SIG-M5 (cell line): ENCODE measurements at places on chromosomes 13 and 19.

- DNase-seq: no peak
These were observed 38.8 kb downstream of the MYO9B start for GRCh38 chr19:17114414-17114831.

DNA sequence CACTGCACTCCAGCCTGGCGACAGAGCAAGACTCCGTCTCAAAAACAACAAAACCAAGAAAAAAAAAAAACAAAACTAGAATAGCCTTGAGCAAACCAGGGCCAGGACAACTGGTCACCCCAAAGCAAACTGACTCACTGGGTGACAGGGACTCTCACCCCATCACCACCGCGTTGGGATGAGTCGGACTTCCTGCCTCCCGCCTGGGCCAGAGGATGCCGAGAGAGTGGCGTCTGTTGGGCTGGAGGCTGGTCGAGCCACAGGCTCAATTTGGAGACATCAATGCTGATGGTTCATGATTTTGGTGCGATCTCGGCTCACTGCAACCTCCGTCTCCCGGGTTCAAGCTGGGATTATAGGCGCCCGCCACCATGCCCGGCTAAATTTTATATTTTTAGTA is 11.6 kb downstream of the TMPRSS9 start:
- no peak for DNase-seq

- no peak for DNase-seq
These were observed 6.6 kb downstream of the STARD13 start for GRCh38 chr13:33278913-33279312.

- no peak for DNase-seq
These were observed 5.6 kb upstream of the EEF1AKMT1 start for GRCh38 chr13:20779405-20779804.

DNA sequence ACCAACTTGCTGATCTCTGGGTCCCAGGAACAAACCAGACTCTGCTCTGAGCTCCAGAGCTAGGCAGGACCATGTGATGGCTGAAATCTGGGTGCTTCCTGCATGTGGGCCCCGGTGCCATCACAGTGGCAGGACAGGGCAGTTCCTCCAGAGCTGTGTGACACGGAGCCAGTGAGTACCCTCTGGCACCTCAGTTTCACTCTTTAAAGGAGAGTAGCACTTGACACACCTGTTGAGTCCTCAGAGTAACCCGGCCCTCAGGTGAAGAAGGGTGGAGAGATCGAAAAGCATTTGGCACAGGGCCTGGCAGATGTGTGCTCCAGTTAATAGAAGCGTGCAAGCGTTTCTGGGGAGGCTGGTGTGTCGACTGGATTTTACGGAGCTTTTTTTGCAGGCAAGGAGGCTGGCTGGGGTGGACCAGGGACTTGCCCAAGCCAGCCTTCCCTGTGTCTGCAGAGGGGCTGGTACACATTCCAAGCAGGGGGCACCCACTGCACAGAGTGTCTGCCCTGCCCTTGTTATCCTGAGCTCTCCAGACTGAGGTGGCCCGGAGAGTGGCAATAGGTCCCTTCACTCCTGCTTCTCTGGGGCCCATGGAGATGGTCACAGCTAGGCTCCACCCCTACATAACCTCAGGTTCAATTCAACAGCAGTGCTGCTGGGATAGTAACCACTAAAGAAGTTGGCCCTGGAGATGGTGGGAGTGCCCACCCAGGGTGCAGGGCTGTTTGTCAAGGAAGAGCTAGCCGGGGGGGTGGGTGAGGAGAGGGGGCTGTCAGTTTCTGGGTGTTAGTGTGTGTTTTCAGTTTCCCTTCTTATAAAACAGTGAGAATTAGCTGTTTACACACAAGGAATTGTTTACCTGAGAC is 8.3 kb downstream of the RPS19 start:
- DNase-seq: no peak

- DNase-seq: no peak
These were observed 138.6 kb upstream of the GPR12 start for GRCh38 chr13:26899202-26899601.

DNA sequence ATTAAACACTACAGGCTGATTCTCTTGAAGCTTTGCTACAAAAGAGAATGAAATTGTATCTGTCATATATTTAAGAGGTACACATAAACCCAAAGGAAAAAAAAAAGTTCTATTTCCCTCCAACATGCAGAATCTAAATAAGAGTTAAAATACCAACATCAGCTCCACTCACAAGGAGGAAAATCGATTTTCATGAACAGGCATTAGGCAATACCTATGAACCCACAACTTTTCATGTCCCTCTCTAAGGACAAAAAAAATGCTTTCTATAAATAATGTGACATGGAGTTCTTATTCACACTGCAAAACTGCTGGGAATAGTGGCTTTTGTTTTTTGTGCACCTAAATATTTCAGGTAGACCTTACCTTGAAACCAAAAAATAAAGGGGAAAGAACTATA is 192.5 kb downstream of the KLF12 start:
- no peak for DNase-seq

DNA sequence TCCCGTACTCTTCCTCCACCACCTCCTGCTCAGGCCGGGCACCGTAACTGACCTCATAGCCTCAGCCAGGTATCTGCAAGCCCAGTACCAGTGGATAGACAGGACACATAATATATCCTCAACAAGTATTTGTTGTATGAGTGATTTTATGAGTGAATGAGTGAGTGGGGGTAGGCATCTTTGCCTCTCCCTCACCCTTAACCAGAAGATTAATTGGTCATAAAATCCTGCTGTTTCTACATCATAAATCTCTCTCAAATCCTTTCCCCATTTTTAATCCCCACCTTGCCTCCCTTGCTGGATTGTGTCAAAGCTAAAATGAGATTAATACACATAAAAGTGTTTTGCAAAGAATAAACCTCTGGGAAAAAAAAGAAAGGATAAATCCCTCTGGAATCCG is 44.4 kb upstream of the HMGB1 start:
- DNase-seq: no peak

DNA sequence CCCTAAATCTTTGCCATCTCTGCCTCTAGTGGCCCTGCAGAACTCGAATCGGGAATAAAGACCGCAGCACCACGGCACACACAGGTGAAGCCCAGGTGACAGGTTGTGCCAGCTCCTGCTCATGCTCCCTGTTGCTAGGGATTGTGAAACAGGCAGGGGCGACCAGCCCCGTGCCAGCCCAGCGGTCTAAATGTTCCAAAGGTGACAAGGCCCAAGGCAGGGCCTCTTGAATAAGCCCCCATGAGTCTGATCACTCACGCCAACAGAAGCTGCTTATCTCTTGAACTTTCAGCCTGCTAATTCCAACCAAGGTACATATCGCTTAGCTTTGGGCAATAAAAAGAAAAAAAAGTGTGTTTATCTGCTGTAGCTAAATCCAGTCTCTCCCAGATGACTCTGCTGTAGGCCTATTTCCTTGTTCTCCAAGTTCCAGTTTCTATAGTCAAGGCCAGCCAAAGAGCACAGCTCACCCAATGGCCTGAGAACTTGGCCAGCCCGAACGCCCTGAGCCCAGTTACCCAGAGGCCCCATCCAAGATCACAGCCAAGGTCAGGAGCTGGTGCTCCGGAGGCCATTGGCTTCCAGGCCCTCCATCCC is 191.1 kb upstream of the GPR12 start:
- no peak for DNase-seq

DNA sequence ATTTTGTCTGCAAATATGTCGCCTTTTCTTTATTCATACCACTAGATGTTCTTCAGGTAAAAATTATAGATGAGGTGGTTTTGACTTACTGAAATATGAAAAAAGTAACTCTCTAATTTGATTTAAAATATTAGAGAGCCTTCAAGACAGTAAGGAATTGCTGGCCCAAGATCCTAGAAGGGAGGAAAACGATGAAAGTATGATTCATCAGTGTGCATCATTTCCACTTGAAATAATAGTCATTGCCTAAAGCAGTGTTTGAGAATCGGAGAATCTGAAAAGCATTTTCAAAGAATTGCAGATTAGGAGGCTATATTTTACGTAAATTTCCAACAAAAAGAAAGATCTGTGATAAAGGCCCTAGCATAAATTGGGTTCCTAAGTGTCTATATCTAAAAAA is 1707.9 kb upstream of the PRR20A start:
- no peak for DNase-seq

- no peak for DNase-seq
These were observed 272.0 kb downstream of the FOXO1 start for GRCh38 chr13:40394304-40394985.

- no peak for DNase-seq
These were observed 23.5 kb downstream of the ZNF574 start for GRCh38 chr19:42099336-42099925.

DNA sequence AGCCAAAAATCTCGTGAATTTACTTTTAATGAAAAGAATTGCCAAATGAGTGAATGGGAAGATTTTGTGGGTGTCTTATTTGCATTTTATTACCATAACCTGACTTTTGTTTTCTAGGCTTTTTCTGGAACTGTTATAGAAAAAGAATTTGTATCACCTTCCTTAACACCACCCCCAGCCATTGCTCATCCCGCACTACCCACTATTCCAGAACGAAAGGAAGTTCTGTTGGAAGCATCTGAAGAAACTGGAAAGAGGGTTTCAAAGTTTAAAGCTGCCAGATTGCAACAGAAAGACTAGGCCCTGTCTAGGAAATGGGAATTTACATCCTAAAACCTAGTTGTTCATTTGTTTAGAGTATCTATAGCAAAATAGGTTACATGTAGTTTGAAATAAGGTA is 72.7 kb downstream of the URI1 start:
- no peak for DNase-seq
